NCI-H1436 (cell line): ENCODE measurements at places on chromosomes 12 and 14.

- DNase-seq, result no peak
Observed at GRCh38 chr14:104600141-104600643, 4.4 kb downstream of the TMEM179 start.

- DNase-seq, result no peak
Observed at GRCh38 chr12:19659501-19659900, 220.2 kb downstream of the AEBP2 start.

DNA sequence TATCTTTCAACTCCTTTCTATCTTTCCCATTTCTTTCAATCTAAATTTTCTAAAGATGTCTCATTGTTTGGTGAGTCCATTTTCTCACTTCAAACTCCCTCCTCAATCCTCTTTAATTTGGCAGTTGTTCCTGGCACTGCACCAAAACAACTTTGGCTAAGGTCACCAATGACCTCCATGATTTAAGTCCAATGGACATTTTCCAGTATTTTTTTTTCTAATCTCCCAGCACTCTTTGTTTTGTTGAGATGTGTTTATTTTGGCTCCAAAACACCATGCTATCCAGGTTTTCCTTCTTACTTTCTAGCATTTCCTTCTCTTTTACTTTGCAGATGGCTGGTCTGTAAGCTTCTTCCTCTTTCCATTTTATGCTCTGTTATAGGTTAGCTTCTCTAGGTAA is 42.5 kb upstream of the OTOGL start:
- no peak for DNase-seq

DNA sequence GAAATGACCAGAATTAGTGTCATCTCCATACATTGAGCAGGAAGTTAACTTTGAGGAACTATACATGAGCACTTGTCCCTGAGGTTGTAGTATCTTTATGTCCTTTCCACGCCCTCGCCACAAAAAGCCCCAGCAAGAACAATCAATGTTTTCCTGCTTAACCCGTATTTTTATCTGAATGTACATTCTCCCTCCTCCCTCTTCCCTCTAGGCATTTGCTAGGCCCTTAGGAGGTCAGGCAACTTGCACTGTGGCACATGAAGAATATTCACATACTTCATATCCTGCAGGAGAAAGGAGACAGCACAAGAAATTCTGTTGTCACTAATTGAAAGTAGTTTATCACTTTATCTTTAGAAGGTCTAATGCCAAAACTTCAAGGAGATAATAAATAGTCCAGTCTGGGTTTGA is 18.1 kb upstream of the DUSP6 start:
- no peak for DNase-seq

DNA sequence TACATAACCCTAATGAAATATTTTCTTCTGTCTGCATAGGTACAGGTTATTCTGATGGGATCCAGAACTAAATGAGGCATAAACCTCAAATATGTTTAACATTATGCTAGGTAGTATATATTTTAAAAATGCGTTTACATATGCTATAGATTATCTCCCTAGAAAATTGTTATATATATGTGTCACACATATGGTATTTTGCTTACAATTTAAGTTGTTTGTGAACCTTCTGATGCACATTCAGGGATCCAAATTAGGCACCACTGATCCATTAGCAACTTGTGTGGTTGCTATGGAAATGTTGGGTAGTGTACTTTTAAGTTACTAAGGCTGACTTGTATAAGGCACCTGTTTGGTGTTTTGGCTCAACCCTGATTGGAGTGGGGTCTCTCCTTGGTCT is 456.7 kb downstream of the AEBP2 start:
- no peak for DNase-seq

DNA sequence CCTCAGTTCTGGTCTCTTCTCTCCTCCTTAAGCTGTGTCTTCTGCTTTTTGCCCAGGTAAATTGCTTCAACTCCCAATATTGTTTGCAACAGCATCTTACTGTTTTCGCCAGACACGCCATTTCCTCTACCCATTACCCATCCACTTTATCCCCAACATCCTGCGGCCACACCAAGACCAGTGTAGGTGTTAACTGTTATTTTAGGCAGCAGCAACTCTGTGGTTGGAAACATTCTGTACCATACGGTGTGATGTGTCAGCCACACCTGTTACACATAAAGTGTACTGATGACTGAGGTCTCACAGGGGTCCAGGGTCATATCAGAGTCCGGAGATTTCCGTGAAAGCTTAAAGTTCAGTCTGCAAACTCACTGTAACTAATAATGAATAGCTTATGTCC is 21.8 kb upstream of the KLRD1 start:
- no peak for DNase-seq

DNA sequence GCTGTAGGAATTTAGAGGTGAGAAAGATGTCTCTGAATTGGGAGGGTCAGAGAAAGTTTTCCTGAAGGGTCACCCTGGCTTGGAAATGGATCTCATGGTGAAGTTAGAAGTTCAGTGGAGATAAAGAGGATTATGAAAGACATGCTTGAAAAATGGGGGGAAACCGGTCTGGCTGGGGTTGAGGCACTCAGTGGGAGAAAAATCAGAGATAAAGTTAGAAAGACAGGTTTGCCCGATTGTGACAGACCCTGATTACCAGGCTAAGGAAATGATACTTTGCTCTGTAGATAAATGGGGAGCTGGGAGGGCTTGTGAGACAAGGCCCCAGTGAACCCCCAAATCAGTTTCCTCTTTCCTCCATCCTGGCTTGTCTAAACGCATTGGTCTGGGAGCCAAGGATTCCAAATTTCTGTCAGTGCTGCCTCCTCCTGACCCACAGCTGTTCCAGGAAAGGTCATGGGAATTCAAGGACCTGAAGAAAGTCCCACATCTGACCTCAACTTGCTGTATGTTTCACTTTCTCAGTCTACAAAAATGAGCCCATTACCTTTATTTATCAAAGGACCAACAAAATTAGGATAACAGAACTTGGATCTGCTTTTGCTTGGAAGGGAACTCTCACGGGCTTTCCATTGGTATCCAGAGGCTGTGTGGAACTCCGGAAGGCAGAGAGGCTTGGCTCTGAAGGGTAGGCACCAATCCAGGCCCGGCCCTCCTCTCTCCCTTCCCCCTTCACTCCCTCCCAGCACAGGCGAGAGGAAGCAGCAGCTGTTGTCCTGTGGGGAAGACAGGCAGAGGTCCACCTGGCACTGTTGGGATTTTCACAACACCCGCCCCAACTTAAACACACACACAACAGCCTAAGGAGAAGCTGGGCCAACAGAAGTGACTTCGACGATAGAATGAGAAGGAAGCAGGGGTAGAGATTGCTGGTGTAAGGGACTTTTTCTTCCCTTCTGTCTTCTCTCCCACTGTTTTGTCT is 3.4 kb upstream of the RNASE7 start:
- no peak for DNase-seq

DNA sequence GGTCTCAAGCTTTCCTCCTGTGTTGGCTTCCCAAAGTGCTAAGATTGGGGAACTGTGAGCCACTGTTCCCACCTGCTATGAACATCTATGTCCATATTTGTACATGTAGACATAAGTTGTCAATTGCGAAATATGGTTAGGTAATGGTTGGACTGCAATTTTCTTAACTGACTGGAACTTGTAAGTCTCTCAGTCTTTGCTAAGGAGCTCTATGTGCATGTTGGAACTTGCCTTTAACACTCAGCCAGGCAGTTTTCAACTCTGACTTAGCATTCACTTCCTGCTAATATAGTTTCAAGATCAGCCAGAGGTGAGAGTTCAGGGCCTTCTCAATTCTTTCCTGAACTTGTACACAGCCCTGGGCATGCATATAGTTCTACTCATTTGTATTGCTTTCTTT is 44.5 kb upstream of the EEA1 start:
- DNase-seq, result no peak

DNA sequence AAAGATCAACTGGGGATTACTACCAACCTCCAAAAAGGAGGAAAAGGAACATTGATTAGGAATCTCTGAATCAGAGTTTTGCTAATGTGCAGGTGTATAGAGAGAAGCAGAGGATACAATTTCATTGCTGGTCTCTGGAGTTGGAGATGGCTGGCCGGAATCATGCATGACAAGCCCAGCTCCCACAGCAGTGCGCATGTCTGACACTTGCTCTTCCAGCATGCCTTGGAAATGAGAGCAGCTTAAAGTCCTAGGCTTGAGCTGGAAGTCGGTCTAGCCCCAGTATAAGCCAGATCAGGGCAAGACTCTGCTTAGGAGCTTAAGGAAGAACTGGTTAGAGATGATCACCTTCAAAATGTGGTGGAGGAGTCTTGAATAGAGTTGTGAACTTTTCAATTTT is 742.8 kb downstream of the DIO2 start:
- DNase-seq, result no peak

- DNase-seq, result no peak
Observed at GRCh38 chr12:132501204-132501940, 11.4 kb downstream of the FBRSL1 start.

- DNase-seq, result no peak
Observed at GRCh38 chr14:71824816-71825215, 107.4 kb upstream of the RGS6 start.

DNA sequence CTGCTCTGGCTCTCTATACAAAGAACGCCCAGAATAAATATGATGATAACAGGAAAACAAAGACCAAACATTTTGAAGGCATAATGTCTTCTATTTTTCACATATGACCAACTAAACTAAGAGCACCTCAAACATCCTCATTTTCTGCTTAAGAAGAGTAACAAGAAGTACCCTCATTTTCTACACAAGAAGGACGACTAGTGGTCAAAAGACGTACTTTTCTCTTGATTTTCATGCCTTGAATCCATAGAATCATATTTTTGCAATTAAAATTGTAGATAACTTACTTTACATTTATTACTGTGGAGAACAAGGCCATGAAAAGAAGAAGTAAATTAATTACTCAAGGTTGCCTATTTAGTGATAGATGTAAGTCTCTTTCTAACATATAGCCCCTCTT is 358.6 kb downstream of the DUSP6 start:
- peak; percentile 62 for DNase-seq

DNA sequence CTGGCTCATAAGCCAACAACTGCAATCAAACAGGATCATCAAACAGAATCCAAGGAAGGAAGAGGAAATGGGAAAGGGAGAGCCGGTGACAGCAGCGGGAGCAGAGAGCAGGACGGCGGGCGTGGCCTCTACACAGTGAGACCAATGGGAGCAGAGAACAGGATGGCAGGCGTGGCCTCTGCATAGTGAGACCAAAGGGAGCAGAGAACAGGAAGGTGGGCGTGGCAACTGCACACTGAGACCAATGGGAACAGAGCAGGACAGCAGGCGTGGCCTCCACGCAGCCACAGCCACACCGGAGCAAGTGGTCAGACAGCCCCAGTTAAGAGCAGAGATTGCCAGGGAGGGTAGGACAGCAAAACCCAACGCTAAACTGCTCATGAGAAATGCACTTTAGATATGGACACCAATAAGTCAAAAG is 16.4 kb downstream of the LRCOL1 start:
- peak; percentile 97 for DNase-seq

DNA sequence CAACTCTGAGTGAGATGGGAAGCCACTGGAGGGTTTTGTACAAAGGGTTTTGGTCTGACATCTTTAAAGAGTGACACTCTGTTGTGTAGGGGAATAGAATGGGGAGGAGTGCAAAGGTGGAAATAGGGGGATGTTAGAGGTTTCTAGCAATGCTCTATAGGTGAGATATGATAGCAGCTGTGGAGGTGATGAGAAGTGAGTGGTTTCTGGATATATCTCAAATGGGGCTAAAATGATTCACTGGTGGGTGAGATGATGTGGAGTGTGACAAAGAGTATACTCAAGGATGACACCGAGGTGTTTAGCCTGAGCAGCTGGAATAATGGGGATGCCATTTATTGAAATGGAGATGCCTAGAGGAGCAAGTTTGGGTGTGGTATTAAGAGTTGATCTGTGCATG is 426.4 kb downstream of the PCNX1 start:
- DNase-seq, result no peak
